ENCODE measurements at places on chromosomes 1 and 21.

DNA sequence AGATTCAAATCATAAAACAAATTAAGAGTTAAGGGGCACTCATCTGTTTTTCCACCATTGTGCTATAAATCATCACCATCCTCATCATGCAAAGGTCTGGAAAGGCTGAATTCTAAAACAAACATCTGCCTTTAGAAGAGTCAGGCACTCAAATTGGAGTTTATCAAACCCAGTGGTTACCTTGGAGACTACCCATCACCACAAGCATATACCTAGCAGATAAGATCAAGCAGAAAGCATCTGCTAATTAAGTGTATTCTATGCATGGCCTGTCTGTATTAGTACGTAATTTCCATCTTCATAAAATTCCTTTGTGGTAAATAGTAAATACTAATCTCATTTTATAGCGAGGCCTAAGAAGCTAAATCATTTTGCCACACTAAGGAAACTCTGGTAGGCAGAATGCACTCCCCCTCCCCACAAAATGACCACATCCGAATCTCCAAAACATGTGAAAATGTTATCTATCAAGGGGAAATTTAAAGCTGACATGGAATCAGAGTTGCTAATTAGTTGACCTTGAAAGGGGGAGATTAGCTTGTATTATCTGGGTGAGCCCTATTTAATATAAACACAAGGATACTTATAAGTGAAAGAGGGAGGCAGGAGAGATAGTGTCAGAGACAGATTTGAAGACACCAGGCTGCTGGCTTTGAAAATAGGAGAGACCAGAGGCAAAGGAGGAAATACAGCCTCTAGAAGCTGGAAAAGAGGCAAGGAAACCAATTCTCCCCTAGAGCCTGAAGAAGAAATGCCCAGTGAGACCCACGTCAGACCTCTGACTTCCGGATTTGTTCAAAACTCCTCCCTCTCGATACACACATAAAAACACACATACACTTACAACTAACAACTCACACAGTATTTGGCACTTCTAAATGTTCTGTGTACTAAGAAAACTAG is 23.2 kb downstream of the ARID4B start:
- peak; percentile 39 for DNase-seq

DNA sequence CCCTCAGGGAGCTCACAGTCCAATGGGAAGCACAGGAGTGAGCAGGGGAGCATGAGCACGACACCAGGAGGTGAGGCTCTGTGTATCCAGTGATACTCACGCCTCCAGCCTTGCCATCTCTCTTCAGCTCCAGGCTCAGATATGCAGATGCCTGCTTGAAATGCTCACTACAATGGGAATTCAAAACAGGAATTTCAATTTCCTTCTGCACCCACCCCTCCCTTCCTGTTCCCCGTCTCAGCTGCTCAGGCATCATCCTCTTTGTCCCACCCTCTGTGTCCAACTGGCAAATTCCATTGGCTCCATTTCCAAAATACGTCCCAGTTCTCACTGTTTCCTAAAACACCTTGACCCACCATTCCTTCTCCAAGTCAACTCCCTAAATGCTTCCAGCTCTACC is 58.9 kb downstream of the FBXO2 start:
- DNase-seq: no peak

DNA sequence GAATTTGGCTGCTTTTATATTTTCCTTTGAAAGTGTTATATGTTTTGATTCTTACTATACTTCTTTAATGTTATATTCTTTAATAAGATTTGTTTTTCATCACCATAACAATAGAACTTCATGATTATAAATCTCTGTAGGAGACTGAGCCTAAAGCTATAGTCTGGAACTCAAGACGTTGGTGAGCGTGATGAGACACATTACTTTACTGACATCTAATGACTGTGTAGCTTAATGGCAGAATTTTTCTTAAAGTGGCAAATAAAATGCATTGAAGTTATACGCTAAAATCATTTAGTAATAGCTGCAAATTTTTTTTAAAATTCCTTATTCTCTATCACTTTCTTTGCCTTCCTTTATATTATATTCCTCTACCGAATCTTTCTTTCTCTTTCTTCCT is 56.1 kb upstream of the HAO2 start:
- no peak for DNase-seq

DNA sequence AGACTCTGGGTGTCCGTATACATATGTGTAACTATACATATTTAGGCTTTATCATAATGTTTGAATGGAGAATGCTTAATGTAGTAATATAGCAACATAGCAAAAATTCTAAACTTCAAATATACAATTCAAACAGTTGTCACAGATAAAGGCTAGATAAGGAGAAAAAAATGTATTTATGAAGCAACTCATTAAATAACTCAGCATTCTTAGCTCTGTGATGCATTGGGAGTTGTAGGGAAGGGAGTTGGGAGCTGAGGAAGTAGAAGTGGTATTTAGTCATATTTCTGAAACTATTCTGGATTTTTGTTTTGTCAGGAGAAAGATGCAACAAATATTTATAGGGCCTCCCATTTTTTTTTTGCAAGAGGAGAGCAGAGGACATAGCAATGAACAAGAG is 197.8 kb downstream of the PBX1 start:
- DNase-seq: no peak

DNA sequence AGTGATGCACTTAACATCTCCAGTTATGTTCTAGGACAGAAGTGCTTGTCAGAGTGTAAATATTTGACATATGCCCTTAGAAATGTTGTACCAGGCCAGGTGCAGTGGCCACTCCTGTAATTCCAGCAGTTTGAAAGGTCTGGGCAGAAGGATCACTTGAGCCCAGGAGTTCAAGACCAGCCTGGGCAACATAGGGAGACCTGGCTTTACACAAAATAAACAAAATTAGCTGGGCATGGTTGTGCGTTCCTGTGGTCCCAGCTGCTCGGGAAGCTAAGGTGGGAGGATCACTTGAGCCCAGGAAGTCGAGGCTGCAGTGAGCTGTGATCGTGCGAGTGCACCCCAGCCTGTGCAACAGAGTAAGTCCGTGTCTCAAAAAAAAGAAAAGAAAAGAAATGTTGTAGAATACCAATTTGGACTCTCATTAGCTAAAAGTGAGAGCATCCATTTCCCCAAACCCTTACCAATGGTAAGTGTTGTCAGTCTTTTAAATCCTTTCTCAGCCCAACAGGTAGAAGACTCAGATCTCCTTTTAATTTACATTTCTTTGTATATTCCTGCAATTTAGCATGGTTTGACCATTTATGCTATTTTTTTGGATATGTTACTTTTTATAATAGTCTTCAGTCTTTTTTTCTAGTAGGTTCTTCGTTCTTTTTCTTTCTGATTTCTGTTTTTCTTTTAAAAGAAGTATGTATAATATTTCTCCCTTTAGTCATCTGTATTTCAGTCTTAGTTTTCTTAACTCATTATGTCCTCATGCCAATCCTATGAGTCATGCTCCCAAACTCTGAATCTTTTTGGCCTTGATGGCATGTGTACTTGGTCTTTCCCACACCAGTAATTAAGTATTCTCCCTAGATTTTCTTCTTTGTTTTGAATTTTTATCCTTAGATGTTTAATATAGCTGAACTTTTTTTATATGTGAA is 74.4 kb downstream of the CAMTA1 start:
- peak; percentile 90 for DNase-seq

GRCh38 chr1:81437649-81438048 is 363.1 kb upstream of the ADGRL2 start:
- peak; percentile 29 for DNase-seq

DNA sequence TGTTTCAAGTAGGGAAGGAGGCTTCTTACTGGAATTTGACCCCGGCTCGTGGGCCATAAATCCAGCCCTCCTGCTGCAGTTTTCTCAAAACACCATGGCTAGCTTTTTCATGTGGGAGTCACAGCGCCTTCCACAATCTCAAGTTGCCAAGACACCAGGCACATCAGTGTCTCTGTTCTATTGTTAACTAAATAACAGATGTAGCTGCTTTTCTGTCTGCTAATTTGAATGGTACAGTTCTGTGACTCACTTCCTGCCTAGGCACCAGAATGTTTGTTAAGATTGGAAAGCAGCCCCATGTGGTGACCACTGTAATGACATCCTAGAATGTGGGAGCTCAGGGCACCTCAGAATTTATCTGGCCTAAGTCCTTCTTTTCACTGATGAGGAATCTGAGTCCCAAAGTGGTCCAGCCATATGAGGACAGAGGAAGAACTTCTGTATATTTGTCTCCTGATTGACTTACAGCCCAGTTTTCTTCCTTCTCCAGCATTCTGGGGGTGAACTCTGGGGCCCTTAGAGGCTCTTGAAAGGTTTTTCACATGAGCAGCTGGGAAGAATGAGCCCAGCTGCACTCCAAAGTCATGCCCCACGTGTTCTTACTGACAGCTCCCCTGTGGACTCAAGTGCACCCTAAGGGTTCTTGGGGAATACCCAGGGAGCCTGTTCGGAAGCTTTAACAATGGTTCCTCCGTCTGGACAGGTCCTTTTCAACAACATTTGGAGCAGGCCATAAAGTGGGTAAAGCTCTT is 27.5 kb downstream of the TRIM45 start:
- peak; percentile 78 for DNase-seq

- no peak for DNase-seq
Measured at GRCh38 chr1:50481142-50481736, 58.0 kb upstream of the DMRTA2 start.

- DNase-seq: peak; percentile 89
Measured at GRCh38 chr1:201538612-201539551, at the start of gene NAV1. Gene NAV1, plus strand, starts transcription at chr1:201539127. Its CDS starts 83,758 bp downstream, at chr1:201622885.

- DNase-seq: no peak
Measured at GRCh38 chr1:163063143-163063542, 6.0 kb upstream of the RGS4 start.

DNA sequence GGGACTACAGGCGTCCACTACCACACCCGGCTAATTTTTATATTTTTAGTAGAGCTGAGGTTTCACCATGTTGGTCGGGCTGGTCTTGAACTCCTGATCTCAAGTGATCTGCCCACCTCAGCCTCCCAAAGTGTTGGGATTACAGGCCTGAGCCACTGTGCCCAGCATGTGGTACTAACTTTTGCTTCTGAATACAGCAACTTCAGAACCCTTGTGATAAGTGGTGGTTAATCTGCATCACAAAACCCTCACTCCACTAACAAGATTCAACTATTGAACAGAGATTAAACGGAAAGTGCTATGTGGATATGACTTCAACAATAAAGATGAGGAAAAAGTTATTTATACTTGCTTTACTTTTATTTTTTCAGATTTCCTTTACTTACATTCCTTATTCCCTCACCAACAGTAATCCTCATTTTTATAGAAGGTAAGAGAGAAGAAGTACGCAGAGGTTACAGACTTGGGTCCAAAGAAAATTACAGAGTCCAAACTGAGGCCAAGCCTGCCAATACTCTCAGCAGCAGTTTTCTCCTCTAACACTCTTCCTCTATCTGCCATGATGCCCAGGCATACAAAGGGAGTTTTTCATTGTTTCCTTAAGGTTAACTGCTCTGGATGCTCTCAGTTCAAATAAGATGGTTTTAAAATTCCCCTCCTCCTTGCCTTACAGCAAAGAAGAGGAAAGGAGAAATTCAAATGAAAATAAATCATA is 44.3 kb downstream of the SLC16A1 start:
- no peak for DNase-seq

DNA sequence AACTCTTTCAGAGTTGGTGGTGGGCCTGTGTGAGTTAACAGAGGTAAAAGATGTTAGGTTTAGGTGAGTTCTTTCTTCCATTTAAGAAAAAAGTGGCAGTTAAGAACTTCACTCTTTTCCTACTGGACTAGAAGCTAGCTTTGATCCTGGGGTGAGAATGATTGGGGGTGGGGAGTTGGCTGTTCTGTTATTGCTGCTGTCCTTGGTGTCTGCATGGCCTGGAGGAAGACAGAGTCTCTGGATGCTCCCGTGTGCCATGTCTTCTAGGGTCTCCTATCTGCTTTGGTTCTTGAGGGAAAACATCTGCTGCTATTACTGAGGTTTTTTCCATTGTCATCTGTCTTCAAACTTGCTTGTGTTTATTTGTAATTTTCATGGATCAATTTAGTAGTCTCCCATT is 275.7 kb downstream of the HLX start:
- no peak for DNase-seq

DNA sequence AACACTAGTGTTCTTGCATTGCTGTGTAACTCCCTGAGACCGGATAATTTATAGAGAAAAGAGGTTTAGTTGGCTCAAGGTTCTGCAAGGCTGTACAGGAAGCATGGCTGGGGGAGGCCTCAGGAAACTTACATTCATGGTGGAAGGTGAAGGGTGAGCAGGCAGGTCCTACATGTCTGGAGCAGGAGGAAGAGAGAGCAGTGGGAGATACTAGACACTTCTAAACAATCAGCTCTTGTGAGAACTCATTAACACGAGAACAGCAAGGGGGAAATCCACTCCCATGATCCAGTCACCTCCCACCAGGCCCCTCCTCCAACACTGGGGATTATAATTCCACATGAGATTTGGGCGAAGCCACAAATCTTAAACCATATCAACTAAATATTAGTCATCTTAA is 30.1 kb downstream of the RNF2 start:
- no peak for DNase-seq

GRCh38 chr1:89451011-89451410 is 73.6 kb upstream of the LRRC8B start:
- peak; percentile 19 for DNase-seq
